ENCODE measurements at places on chromosomes 5 and 9.

GRCh38 chr9:135706288-135706687, 4.3 kb downstream of the KCNT1 start:
- DNase-seq, result no peak

GRCh38 chr5:162484986-162485385, 417.4 kb downstream of the GABRG2 start:
- DNase-seq, result no peak

- no peak for DNase-seq
These were observed 587.0 kb upstream of the ADAMTS16 start for GRCh38 chr5:4553130-4553529.

DNA sequence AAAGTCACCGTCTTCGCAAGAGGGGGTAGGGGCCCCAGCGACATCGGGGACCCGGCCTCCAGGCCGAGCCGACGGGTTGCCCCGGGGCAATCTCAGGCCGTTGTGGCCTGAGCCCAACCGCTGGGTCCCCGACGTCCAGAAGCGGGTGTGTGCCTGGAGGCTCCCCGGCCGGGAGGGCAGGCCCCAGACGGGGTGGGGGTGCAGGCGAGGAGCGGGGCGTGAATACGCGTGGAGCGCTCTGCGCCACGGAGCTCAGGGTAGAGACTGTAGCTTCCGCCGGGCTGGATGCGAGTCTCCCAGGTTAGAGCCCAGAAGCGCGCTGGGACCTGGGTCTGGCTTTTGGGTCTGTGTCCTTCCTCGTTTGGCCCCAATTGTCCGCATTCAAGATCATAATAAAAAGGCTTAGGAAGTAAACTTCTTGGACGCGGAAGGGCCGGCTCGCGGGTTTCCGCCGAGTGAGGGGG, 3.5 kb downstream of the BARX1 start:
- DNase-seq, result no peak

DNA sequence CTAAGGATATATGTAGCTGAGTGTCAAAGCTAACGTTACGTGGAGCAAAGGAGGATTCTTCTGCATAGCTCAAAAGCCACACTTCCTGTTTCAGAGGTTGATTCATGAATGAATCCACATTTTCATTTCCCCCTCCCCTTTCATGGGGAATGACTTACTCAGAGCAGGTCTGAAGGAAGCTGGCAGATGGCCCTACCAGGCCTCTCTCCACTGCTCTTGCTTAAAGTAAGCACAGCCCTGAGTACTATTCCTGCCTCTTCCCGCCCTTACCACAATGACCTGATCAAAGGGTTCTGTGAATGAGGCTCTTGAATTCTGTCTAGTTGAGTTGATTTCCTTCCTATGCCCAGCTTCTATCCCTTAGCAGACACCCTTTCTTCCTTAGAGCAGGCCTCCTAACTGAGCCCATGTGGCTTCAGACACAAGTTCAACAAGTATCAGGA, 6.3 kb downstream of the IGIP start:
- DNase-seq, result no peak

DNA sequence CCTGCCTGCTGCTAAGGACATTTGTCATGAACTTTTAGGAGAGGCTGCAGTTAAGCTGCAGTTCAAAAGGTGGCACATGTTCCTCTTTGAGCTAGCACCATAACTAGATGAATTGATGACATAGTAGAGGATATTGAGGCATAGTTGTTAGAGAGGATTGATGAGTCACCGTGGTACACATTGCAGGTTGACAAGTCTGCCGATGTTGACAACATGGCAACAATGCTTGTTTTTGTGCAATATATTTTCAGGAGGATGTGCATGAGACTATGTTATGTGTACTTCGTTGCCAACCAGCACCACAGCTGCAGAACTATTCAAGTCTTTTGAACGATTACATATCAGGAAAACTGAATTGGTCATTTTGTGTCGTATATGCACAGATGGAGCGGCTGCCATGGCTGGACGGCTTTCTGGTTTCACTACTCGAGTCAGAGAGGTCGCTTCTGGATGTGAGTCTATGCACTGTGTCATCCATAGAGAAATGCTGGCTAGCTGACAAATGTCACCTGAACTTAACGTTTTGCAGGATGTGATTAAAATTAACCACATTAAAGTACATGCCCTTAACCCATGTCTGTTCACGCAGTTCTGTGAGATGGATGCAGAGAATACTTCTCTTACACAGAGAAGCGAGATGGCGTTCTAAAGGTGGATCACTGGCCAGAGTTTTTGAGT, 24.2 kb downstream of the ANP32B start:
- DNase-seq, result no peak

- peak; percentile 74 for DNase-seq
These were observed 10.9 kb downstream of the ABL1 start for GRCh38 chr9:130845901-130846481.

DNA sequence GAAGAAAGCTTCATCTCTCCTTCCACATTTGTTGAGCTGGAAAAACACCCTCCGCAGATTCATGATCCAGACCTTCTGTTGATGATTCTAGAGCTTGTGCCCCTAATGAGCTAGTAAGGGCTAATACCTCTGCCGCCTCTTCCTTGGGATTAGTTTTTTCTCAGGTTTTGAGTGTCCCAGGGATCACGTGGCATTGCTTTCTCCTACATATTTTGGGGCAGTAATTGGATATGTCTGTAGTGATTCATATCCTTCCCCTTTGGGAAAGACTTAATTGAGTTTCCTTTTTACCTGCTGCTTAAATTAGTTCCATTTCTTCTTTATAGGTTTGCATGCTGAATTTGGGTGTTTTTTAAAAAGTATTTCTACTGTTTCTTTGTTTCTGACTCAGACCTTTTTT, 143.9 kb downstream of the GOLPH3 start:
- no peak for DNase-seq

GRCh38 chr5:33257807-33258429, 182.8 kb upstream of the TARS1 start:
- DNase-seq, result no peak

- no peak for DNase-seq
These were observed 1.9 kb downstream of the PCDHGB6 start for GRCh38 chr5:141409598-141410306.

Data from right lung (tissue), 10 donors.